H1 (cell line): ENCODE measurements at places on chromosomes 16 and 17.

DNA sequence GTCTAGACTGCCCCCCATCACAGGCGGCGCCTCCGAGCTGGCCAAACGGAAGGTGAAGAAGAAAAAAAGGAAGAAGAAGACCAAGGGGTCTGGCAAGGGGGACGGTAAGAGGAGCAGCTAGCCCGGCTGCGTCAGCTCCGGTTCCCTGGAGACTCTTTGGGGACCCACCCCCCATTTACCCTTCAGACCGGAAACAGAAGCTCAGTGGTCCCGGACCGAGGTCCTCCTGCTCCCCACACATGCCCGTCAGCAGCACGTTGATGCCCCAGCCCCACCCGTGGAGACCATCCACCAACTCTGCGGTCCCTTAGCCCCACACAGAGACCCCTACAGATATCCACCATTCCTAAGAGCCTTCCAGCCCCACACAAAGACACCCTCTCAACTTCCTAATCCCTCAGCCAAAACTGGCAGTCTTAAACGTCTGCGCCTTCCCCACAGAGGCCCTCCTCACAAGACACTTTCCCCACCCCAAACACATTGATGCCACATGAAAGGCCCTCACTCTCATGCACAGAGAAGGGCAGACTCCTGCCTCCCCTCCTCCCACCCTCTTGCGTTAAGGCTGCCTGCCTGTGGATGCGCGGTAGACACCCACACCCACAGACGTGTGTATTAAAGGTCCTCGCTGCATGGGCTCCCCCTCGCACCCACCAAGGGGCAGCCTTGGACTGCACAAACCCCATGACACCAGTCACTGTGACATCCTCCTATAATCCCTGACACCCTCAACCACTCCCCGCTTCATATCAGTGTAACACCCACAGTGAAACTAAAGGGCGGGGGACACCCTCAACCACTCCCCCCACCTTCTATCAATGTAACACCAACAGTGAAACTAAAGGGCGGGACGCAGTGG, 58.2 kb upstream of the RPH3AL start:
- DNase-seq = no peak

GRCh38 chr16:22317625-22318024, 20.4 kb downstream of the POLR3E start:
- DNase-seq = no peak

DNA sequence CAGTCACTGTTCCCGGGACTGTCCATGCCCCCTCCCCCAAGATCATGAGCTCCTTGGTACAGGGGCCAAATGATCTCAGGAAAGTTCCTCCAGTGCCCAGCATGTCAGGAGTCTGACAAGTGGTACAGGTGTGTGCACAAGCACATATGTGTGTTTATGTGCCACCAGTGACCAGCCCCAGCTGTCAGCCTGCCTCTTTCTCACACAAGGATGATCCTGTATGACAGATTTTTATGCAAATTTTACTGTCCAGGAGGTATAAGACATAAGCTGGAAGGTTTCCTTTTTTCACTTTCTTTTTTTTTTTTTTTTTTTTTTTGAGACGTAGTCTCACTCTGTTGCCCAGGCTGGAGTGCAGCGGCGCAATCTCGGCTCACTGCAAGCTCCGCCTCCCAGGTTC, 31.4 kb upstream of the GFOD2 start:
- no peak for DNase-seq

GRCh38 chr17:57587193-57587969, 157.7 kb downstream of the CCDC182 start:
- no peak for DNase-seq

GRCh38 chr17:49783071-49783715, 5.3 kb upstream of the KAT7 start:
- no peak for DNase-seq

DNA sequence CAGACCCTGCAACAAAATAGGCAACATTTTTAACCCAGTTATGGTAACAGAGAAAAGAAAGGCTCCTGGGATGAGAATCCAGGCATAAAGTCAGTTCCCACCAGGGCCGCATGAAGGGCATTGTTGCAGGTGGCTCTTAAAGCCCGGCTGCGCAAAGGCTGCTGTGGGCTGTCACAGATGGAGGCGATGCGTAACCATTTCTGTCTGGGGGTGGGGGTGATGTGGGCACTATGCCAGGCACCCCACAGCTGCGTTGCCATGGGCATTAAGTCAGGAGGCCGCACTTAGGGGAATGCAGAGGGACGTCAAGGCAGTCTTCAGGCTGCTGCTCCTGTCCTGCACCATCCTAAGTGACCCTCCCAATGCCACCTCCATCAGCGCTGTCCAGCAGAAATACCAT, 228.4 kb downstream of the CPPED1 start:
- DNase-seq = no peak

DNA sequence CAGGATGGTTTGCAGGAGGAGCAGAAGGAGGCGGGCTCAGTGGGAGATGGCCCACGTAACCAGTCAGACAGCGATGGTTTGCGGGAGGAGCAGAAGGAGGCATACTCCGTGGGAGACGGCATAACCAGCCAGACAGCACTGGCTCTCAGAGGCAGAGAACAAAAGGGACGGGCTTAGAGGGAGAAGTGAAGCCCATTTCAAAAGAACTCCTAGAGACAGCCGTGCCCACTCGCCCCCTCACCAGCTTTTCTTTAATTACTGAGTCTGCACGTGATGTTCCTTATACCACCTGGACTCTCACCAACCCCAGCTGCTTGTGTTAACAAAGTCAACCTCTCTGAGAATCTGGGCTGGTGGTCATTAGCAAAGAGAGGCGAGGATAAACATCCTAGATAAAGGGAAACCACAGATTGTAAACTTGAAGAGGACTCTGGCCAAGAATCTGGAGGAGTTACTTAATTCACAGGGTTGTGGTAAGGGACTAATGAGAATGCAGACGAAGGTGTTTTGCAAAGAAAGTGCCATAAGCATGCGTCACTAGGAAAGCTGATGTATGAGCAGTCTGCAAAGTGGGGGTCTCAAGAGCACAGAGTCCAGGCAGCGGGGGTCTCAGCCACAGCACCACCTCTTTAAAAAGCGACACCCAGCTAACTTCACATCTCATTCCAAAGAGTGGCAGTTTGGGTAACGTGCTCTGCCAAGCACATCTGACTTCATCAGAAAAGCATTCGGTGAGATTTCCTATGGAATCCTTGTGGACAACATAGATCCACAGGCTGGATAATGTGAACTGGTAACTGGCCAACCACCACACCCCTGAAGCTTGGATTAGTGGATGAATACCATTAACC, 51.7 kb downstream of the NXN start:
- DNase-seq = no peak

DNA sequence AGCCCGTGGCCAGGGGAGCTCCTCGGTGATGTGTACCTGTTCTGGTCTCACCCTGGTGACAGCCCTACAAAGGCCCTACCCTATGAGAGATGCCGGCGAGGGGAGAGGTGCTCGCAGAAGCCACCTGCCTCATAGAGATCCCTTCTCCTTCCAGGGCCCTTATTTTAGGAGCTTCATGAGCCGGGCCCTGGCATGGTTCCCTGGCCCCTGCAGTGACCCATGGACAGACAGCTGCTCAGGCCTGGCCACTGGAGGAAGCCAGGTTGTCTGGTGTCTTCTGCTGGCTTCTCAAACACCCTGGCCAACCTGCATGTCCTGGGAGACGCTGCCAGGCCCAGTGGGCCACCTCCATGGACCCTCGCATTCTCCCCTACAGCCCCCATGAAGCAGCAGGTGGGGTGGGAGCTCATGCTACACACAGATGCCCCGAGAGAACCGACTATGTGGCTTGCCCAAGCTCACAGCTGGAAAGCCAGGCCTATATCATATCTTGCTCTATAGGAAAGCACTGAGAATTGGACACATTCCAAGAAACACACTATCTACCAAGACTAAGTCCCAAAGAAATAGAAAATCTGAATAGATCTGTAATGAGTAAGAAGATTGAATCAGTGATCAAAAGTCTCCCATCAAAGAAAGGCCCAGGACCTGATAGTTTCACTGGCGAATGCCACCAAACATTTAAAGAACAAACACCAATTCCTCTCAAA, 7.2 kb upstream of the AATK start:
- DNase-seq = no peak

DNA sequence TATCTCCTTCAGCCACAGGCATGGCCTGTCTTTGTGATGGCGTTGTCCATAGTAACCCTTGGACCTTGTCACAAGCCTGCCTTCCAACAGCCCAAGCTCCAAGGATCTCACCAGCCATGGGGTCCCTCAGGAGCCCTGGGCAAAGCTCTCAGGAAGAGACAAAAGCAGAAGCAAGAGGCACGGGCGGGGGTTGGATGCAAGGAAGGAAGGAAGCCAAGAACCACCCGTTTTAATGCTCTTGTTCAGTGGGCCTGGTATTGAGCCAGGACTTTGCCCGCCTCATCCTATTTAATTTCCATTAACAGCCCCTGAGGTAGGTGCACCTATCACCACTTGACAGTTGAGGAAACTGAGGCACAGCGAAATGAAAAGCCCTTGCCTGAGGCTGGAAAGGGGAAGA, 32.3 kb upstream of the GOSR2 start:
- DNase-seq = no peak

DNA sequence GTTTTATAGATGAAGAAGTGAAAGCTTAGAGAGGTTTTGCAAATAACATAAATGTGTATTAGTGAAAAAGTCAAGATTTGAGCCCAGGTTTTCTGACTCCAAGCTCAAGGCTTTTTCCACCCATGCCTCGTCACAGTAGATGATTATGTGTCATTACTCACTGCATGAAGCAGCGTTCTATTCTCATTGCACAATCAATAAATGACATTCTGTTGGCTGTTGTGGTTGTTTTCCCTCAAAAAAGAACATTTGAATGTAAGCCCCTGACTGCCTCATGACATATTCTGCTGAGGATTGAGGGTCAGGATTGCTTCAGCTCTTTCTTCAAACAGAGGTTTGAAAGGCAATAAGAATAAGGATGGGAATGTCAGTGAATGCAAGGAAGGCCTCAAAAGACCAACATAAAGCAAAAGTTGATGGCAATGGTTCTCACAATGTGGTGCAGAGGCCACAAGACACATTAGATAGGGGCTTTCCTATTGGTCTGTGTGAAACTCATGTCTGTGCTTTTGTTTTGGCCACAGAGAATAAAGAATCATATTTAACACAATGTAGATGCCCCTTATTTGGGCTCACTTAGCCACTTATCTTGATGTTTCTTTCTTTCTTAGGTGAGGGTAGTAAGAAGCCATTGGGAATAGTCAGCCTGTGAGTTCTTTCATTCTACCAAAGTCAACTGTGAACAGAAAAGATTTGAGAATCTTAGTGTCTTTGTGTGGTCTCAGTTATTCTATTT, 5.4 kb upstream of the MMD start:
- DNase-seq = no peak

GRCh38 chr17:47989700-47990099, 18.8 kb downstream of the CDK5RAP3 start:
- no peak for DNase-seq

- DNase-seq = no peak
These were observed 692 bp upstream of the KCNJ16 start for GRCh38 chr17:70074236-70074830.

DNA sequence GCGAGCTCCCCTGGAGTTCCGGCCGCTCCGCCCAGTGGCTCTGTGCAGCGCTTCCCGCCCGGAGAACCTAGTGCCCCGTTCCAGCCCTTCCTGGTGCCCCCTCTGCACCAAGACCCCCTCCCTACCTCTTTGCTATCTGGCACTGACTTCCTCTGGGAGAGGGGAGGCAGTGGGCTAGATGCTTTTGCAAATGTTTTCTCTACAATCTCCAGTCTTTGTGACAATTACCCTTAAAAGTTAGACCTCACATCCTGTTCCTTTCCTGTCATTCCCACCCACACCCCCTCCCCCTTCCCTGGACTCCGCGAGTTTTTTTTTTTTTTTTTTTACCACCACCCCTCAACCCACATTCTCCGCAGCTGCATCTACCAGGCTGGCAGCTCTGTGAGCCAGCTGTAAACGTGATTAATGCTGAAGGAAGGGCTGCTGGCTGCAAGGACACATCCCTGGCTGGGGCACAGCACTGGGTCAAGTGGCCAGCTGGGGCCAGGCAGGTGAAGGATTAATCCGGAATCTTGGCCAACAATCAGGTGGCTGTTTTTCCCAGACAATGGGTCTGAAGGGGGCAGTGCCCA, 101.5 kb downstream of the MGAT5B start:
- DNase-seq = no peak

GRCh38 chr17:18172531-18173278, 10.9 kb upstream of the ALKBH5 start:
- no peak for DNase-seq

DNA sequence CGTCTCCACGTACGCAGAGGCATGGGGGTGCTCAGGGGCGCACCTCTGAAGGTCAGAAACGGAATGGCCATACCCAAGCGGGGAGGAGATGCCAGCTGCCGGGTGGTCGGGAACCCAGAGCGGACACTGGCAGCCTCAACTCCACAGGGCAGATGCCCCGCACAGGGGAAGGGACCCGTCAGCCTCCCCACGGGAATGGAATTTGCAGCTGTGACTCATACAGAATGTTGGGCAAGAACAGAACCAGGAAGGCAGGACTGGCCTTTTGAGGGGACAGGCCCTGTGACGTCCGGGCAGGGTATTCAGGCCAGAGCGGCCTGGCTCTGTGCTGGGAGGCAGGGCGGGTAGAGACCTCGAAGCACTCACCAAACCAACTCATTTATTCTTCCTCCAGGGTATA, 7.5 kb downstream of the TK1 start:
- no peak for DNase-seq

- DNase-seq = no peak
These were observed 505.8 kb downstream of the KCNJ2 start for GRCh38 chr17:70675070-70675590.

DNA sequence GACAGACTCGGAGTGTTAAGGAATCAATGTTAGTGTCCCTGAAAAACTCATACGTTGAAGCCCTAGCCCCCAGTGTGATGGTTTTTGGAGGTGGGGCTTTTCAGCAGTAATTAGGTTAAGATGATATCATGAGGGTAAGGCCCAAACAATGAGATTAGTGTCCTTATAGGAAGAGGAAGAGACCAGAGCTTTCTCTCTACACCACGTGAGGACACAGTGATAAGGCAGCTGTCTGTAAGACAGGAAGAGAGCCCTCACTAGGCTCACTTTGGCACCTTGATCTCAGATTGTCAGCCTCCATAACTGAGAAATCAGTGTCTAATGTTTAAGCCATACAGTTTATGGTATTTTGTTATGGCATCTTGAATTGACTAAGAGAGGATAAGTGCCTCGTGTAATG, 403.2 kb downstream of the NPIPA7 start:
- no peak for DNase-seq

GRCh38 chr17:13508896-13509295, 92.8 kb downstream of the HS3ST3A1 start:
- DNase-seq = no peak

DNA sequence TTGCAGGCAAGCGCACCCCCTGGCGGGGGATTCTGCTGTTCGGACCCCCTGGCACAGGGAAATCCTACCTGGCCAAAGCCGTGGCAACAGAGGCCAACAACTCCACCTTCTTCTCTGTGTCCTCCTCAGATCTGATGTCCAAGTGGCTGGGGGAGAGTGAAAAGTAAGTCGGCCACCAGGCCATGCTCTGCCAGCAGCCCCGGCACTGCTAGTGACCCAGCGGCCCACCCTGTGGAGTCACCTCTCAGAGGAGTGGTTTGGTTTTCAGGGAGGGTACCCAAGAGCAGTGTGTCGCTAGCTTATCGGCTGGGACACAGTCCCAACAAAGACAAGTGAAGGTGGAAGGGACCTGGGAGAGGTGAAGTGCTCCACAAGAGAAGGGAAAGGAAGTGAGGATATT, 8.2 kb downstream of the VPS4A start:
- DNase-seq = no peak

GRCh38 chr17:34622862-34623623, 43.7 kb downstream of the TMEM132E start:
- no peak for DNase-seq
